ENCODE measurements at places on chromosomes 2 and 18.

GRCh38 chr2:38010995-38011394 is 65.0 kb downstream of the CYP1B1 start:
- no peak for DNase-seq

- no peak for DNase-seq
These were observed 53.4 kb downstream of the LIMS1 start for GRCh38 chr2:108587621-108588020.

DNA sequence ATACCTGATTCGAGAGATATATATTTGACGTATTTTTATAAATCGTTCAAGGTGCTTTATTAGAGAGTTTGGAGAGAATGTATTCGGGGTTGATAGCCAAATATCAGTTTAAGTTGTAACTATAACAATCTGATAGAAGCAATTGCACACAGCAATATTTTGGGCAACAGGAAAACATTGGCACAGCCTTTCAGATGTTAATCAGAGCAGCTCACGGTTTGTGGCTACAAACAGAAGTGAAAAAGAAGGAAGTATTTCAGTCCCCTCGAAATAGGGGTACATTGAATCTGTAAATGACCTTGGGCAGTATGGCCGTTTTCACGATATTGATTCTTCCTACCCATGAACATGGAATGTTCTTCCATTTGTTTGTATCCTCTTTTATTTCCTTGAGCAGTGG is 20.6 kb downstream of the SERPINB10 start:
- no peak for DNase-seq

- peak; percentile 54 for DNase-seq
These were observed 18.3 kb downstream of the YPEL5 start for GRCh38 chr2:30165050-30165520.

GRCh38 chr18:26322890-26323653 is 96.8 kb downstream of the TAF4B start:
- no peak for DNase-seq

GRCh38 chr2:240359695-240360094 is 75.8 kb upstream of the GPC1 start:
- no peak for DNase-seq

GRCh38 chr2:188776634-188777033 is 197.5 kb upstream of the COL3A1 start:
- DNase-seq, result no peak

GRCh38 chr18:53817976-53818950 is 406.2 kb downstream of the MBD2 start:
- DNase-seq, result no peak

DNA sequence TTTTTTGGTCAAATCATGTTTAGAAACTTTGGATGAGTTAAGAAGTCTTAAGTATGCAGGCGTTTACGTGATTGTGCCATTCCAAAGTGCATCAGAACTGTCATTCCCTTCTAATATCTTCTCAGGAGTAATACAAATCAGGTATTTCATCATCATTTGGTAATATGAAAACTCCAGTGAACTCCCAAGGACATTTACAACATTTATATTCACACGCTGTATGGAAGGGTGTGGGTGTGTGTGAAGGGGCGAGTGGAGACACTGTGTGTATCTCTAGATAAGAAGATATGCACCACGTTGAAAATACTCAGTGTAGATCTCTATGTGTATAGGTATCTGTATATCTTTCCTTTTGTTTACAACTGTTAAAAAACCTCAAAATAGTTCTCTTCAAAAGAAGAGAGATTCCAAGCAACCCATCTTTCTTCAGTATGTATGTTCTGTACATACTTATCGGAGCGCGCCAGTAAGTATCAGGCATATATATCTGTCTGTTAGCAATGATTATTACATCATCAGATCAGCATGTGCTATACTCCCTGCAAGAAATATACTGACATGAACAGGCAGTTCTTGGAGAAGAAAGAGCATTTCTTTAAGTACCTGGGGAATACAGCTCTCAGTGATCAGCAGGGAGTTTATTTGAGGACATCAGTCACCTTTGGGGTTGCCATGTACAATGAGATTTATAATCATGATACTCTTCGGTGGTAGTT is 29.3 kb downstream of the COX7A2L start:
- no peak for DNase-seq

DNA sequence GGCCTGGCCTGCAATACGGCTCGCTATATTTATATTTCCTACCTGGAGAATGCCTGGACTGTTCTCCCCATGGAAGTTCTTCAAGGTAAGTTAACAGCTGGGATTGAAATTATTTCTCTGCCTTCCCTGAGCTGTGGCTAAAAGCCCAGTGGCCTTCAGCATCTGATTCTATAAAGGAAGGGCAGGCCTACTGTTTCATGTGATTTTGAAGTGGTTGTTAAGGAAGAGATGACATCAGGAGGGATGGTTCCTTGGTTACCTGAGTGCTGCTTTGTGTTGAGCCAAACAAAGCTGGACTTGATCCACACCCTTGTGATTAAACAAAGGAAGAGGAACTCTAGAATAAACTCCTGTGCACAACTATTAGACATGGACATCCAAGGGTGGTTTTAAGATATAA is 61.6 kb downstream of the MFSD6 start:
- no peak for DNase-seq

DNA sequence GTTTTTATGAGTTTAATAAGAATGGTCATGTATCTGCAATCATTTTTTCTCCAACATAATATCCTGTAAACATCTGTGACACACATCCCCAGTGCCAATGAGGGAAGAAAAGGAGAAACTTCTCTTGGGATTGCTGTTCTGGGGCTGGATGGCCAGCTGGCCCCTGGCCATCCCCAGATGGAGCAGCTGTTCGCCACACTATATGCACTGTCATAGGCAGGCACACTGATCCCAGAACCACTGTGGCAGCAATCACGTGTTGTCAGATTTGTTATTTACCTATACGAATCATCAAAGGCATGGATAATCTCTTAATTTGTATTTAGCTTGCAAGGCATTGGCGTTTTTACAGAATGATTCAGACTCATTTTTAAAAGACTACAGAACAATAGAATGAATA is 167.6 kb upstream of the ACAA2 start:
- DNase-seq, result no peak

GRCh38 chr2:61911510-61911909 is 6.0 kb downstream of the COMMD1 start:
- no peak for DNase-seq
